ENCODE measurements at places on chromosomes 11 and 22.
A peak's percentile ranks its signal among the peaks of the same experiment; 100 is the strongest.

DNA sequence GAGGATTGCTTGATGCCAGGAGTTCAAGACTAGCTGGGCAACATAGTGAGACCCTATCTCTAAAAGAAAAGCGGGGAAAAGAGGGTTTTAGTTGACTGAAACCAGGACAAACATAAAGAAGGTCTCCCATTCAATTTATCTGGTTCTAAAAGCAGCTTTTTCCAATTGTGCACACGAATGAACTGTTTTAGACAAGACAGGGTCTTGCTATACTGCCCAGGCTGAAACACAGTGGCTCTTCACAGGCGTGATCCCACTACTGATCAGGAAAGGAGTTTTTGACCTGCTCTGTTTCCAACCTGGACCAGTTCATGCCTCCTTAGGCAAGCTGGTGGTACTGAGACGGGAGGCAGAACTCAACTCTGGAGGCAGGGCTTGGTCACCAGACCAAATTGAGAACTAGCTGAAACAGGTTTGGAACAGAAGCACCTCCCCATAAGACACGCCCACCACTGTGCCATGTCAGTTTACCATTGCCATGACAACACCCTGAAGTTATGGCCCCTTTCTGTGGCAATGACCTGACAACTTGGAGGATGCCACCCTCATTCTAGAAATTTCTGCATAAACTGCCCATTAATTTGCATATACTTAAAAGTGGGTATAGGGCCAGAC lies 2.8 kb upstream of the NUCB2 start:
- DNase-seq: peak; percentile 75

- no peak for DNase-seq
These were observed 90.1 kb downstream of the KIF18A start for GRCh38 chr11:28017816-28018215.

DNA sequence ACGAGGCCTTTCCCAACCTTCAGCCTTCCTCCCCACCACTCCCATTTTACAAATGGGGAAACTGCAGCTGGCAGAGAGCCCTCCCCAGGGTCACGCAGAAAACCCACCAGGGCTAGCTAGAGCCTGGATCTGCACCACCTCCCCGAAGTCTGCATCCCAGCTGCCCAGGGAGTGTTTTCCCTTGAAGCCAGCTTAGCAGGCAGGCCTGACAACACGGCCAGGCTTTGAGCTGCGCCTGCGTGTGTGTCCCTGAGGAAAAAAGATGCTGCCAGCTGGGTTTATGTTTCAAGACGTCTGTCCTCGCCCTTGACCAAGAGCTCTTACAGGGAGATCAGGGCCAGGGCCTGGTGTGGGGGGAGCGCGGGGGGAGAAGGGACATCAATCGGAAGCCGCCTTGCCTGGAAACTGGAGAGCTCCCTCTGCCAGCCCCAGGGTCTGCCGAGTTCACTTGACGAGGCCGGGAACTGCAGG lies 20.3 kb downstream of the WNT11 start:
- no peak for DNase-seq

- no peak for DNase-seq
These were observed 580.1 kb downstream of the BUD13 start for GRCh38 chr11:116192509-116193210.

DNA sequence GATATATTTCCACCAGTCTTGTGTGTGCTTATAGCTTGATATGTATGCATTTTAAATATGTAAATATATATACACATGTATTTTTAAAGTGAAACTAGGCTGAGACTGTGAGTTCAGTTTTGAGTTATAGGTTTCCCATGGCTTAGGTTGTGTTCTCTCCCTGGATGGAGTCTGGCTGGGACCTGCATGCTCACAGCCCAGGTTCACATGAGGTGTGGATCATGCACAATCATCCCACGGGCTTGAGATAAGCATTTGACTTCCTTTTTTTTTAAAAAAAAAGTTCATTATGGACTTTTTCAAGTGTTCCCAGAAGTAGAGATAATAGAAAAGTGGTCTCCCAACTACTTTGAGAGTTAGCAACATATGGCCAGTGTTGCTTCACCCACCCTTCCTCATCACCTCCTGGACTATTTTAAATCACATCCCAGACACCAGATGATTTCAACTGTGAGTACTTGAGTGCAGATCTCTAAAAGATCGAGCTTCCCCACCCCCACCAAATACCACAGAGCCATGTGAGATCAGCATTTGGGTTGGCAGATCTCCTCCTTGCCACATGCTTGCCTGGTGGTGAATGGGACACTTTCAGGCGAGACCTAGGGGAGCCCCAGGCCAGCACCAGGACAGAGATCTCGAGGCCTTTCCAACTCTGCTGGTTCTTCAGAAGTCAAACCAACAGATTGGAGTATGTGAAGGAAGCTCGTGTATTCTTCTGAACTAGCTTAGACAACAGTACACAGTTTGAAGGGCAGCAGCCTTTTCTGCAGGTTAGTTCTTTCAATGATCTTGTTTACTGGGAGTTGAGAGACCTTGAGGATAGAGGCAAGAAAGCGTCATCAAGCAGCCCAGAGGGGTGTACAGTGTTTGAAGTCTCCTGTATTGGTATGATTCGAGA lies 15.9 kb downstream of the MED15 start:
- peak; percentile 59 for DNase-seq

DNA sequence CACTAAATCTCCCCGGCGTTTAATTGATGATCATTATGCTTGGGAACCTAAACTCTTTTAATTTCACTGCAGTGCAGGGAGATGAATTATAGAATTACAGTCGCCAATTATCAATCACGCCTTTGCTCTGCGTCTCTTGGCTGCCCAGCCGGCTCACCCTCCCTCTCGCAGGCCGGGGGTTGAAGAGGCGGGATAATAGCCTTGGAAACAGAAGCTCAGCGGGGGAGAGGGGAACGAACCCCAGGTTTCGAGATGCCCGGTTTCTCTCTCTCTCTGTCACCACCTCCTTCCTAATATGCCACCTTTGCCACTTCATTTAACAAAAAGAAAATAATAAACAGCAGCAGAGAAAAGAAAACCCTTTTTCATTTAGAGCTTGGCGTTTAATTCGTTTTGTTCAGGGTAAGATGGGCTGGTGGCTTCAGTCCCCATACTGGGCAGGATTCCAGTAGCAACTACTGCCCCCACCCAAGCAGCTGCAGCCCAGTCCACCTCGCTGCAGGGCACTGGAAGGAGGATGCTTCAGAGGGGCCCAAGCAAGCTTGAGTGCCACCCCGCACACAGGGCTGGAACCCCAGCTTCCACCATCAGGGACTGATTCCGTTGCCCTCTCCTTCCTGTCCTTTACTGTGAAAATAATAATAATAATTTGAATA lies 271.7 kb downstream of the BUD13 start:
- no peak for DNase-seq

Measured in KBM-7 (cell line).